Ureter (tissue), 1 donor: ENCODE measurements at places on chromosomes 16 and 17.

- DNase-seq = no peak
Observed at GRCh38 chr16:87701505-87701921, 64.3 kb downstream of the KLHDC4 start.

DNA sequence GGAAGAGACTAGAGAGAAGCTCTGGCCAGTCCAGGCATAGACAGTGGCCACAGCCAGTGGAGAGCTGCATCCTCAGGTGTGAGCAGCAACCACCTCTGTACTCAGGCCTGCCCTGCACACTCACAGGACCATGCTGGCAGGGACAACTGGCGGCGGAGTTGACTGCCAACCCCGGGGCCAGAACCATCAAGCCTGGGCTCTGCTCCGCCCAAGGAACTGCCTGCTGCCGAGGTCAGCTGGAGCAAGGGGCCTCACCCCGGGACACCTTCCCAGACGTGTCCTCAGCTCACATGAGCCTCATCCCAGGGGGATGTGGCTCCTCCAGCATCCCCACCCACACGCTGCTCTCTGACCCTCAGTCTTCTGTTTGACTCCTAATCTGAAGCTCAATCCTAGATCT, 3.2 kb downstream of the RHBDF1 start:
- no peak for DNase-seq

- no peak for DNase-seq
Observed at GRCh38 chr16:21641916-21642315, 10.5 kb downstream of the IGSF6 start.

DNA sequence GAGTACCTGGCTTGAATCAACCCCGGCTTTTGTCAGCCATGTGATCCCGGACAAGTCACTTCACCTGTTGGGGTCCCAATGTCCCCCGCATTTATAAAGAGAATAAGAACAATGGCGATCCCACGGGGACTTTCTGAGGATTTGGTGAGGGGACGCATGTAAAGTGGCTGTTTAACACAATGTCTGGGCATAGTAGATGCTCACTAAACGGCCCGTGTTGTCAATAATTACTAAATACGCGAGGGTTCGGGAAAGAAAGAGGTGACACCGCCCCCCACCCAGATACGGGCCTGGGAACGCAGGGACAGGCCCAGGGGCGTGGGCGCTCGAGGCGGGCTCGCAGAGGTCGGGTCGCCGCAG, 1.8 kb downstream of the SYNGR3 start:
- DNase-seq = no peak

DNA sequence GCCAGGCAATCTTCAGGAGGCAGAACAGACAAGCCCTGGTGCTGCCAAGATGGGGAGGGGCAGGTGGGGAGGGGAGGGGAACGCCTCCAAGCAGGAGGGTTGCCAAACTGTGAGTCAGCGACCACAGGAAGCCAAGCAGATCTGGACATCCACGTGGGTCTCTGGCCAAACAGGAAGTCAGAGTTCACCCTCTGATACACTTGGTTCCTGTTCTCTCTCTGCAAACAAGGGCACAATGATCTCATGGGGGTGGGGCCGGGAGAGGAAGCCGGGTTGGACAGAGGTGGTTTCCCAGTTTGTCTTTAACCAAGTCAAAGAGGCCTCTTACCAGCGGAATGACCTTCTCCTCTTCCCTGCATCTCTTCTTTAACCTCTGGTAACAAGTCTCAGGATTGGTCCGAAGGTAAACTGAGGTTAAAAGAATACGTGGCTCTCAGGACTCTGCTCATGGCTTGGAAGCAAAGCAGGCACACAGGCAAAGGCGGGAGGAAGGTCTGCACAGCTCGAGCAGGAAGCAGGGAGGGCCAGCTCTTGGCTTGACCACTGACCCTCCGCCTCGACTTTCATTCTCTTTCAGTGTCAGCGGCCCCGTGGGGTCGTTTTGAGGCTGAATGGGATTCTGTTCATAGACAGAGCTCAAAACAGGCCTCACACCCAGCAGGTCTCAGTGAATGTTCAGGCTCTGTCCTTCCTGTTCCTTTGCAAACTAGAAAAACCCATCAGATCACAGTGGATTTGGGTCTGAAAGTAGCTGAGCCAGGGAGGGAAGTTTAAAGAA, 32.9 kb downstream of the TK2 start:
- peak; percentile 98 for DNase-seq

DNA sequence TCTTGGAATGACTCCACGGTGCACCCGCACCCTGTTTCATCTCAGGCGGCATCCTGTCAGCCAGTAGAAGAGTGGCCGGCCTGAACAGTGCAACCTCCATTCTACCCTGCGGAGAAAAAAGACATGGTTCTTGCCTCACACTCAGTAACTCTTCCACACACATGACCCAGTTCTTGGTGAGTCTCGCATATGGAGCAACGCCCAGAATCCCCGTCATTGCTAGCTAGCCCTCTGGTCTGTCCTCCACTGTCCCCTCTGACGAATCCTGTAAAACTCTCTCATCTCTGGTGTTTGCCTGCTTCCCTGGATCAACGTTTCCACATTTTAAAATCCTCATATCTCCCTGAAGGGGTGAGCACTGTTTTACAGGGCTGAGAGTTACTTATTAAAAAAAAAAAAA, 4.2 kb upstream of the RDM1 start:
- no peak for DNase-seq

- no peak for DNase-seq
Observed at GRCh38 chr17:61124562-61124961, 275.1 kb upstream of the TBX2 start.

GRCh38 chr16:283033-283805, at the start of gene PDIA2:
TSS of gene PDIA2 (plus strand) at chr16:283164. CDS start at chr16:283170, 6 bp downstream.
- no peak for DNase-seq

DNA sequence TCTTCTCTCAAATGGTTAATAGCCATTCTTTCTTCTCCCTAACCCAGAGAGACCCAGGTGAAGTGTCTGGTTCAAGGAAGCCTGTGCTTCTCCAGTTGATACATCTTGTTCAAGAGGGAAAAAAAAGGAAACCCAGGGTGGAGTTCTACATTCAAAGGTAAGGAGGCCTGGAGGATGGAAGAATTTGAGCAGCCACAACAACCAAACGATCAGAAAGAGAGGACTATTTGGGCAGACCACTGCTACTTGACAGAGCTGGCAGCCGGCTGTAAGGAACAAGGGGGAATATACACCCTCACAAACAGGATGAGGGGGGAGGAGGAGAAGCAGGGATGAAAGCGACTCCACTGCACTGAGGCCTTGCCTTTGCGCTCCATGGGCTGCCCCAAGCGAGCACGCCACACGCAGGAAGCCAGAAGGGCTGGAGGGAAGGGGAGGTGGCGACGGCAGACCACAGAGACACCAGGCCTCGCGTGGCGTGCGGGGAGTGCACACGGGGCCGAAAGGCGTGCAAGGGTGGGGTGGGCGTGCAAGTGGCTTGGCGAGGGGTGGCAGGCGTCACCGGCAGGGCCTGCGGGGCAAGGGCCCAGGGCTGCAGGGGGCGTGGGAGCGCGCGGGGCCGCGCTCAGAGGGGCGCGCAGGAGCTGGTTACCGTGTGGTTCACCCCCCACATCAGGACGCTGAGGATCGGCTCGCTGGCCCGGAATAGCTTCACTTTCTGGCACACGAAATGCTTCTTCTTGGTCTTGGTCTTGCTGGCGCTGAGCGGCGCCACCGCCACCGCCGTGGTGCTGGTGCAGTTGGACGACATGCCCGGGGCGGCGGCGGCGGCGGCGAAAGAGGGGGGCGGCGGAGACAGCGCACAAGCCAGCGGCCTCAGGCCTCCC, 499 bp downstream of the PIP4K2B start:
- peak; percentile 61 for DNase-seq

- DNase-seq = no peak
Observed at GRCh38 chr16:28491230-28491969, 474 bp downstream of the CLN3 start.

DNA sequence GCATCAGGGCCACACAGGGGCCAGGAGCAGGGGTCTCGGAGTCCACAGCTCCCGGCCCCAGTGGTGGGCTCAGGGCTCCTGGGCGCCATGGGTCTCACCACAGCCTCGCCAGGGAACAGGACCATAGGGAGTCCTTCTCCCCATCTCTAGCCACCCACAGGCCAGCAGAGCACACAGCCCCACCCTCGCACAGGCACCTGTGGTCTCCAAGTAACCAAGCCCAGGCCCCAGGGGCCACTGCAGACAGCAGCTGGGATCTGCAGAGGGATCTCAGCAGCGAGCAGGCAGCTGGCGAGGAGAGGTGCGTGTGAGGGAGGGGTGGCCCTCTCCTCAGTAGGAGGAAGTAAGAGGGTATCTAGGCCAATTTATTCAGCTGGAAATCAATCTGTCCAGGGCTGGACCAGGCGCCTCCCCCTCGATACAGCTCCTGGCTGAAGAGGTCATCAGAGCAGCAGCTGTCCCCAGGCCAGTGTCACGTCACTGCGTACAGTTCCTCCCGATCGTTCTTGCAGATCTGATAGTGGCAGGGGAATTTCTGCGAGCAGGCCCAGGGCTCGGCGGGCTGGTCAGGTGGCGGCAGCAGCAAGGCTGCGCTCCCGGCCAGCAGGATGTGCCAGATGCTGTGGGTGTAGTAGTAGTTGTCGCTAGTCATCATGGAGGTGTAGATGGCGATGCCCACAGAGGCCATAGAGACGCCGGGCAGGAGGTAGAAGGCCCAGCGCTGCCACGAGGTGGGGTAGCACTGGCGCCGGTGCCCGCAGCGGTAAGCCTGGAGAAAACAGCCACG, 1.4 kb upstream of the MRPL28 start:
- no peak for DNase-seq

GRCh38 chr16:57533431-57534336, 2.7 kb downstream of the CCDC102A start:
- DNase-seq = peak; percentile 53

- no peak for DNase-seq
Observed at GRCh38 chr17:61816538-61816937, 46.8 kb downstream of the BRIP1 start.

GRCh38 chr17:62668091-62668804, 40.8 kb downstream of the MRC2 start:
- DNase-seq = no peak

DNA sequence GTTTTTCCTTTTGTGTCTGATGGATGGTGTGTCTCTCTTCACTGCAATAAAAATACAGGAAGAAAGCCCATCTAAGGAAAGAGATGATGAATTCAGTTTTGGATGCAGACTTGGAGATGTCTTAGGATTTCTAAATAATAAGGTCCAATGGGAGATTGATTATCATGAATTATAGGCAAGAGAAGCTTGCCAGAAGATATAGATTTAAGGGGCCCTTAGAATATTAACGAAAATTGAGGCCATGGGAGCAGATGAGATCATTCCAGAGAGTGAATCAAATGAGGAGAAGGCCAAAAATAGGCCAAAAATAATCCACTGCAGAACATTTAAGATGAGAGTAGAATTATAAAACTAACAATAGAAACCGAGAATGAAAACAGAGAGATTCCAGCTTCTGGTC, 63.1 kb downstream of the KCNJ2 start:
- no peak for DNase-seq

DNA sequence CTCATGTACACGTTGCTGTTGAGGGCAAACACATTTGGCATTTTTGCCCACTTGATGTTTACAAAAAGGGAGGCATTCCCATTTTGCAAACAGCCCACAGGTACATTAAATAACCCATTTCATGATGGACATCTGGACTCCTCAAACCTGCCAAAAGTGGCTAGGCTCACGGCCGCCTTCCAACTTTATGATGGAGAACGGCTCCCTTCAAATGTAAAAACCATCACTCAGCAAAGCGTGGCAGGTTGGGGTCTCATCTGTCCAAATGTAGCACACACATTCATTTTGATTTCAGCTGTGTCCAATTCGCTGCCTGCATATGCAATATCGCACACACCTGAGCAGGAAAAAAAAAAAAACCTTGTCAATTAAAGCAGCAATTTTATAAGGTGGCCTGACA, 417.8 kb downstream of the TMEM114 start:
- DNase-seq = no peak

DNA sequence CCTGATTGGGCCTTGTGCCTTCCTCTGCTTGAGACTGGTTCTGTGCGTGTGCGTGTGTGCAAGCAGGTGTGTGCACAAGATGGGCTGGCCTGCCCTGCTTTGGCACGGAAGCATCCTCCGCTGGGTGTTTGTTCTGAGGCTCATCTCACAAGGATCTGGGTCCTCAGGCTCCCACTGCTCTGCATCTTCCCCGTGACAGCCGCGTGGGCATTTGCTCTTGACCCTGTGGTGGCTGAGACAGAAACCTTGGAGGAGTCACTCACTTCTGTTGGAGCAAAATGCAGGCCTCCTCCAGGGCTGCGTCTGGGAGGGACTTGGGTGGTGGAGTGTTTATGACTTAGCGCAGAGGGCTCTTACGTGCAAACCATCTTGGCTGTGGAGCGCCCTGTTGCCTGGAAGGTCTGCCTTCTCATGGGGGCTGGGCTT, 119.2 kb downstream of the RPTOR start:
- DNase-seq = no peak

DNA sequence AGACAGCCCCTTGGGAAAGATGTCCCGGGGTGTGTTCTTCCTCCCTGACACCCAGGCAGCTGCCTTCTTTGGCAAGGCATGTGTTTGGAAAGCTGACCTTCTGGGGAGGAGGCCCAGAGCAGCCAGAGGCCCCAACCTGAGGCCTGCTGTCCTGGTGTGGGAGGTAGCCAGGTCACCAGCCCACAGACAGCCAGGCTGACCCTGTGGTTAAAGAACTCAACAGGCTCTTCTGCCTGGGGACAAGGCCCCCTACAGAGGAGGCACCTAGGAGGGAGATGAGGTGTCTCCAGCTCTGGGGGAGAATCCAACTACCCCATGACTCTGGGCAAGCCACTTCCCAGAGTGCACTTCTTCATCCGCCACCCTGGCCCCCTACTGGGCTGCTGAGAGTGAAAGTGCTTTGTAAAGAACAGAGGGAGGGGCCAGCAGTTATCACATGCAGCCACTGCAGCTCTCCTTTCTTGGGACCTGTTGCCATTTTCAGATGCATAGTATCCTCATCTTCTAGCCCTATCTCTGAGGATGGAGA, 13.1 kb upstream of the SREBF1 start:
- DNase-seq = peak; percentile 66

- DNase-seq = no peak
Observed at GRCh38 chr17:37839196-37839978, 84.8 kb upstream of the TBC1D3K start.

- DNase-seq = no peak
Observed at GRCh38 chr17:72222661-72223380, 102.0 kb downstream of the SOX9 start.

DNA sequence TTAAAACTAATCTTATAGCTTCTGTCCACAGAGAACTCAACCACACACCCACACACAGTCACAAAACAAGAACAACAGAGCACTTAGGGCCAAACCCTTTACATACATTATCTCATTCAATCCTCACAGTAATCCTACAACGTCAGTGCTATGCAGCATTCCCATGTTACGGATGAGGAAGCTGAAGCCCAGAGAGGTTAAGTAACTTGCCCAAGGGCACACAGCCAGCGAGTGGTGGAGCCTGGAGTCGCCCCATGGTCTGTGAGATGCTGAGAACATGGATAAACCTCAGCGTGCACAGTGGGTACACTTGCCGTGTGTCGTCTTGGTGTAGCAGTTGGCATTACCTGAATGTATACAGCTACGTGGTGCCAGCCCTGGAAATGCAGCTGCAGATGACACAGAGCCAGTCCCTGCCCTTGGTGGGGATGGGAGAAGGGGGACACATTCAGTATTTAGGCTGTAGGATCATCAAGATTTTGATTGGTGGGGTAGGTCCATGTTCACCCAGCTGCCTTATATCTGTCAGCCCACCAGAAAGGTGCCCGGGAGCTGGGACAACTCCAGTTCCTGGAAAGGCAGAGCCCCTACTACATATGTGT, 177.0 kb downstream of the IRF8 start:
- DNase-seq = no peak

- no peak for DNase-seq
Observed at GRCh38 chr17:49746791-49747490, 17.0 kb downstream of the FAM117A start.

GRCh38 chr17:80381416-80381923, 33.5 kb upstream of the ENDOV start:
- DNase-seq = no peak

GRCh38 chr17:16456742-16457316, 35.2 kb downstream of the LRRC75A start:
- no peak for DNase-seq
